IPS DF 6.9 (cell line): ENCODE measurements at places on chromosomes 4 and X.

DNA sequence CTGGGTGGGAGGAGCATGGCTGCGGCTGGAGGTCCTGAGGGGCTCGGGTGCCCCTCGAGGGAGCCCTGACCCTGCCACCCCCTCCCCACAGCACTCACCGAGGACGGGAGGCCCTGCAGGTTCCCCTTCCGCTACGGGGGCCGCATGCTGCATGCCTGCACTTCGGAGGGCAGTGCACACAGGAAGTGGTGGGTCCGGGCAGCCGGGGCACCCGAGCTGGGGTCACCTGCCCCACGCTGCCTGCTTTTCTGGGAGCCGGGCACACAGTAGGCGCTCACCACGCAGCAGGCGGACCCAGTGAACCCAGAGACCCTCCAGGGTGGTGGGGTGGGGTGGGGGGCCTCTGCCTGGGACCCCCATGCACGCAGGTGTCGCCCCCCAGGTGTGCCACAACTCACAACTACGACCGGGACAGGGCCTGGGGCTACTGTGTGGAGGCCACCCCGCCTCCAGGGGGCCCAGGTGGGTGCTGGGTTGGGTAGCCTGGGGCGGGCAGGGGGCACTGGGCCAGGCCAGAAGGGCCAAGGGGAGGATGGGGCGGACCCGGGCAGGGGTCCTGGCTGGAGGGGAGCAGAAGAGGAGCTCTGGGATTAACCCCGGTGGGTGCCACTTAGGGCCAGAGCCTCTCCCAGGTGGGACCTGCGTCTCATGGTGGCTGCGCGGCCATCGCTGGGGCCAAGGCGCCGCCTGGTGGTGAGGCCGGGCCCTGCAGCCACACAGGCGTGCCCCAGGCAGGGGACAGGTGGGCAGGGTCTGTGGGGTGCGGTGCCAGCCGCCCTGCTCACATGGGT lies 1.4 kb downstream of the HGFAC start:
- peak; percentile 25 for DNase-seq

- DNase-seq: no peak
These were observed 73.3 kb downstream of the SOX3 start for GRCh38 chrX:140431521-140431920.

DNA sequence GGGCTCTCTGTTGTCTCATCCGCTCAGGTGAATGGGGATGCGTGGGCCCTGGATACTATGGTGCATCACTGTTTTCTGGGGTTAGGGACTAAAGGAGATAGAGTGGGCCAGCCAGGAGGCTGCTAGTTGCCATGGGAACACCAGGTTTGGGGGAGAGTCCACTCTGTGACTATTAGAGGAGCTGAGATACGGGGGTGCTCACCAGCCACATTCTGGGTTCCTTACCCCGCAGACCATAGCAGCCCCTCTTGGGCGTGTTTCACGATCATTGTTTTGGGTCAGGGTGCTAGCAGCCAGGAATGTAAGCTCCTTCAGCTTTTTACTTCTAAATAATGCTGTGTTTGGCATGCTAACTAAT lies 4.6 kb downstream of the EFNB1 start:
- no peak for DNase-seq

DNA sequence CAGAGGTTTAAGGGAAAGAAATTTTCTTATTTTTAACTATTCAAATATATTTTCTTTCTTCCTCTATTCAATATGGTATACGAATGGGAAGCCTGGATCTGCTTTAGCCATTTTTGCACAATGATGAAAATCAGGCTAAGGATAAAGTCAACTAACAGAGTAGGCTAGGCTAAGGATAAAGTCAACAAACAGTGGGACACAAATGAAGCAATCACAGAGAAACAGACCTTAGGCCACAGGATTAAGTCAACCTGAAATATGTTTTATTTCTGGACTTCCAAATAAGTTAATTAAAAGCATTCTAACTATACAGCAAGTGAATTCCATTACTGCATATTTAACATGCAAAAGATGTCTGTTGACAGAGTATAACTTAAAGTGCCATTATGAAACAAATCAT lies 17.0 kb downstream of the DYNLT3 start:
- no peak for DNase-seq

GRCh38 chr4:138202686-138203085 lies 39.5 kb downstream of the SLC7A11 start:
- DNase-seq: no peak

GRCh38 chr4:174912919-174913543 lies 5.1 kb upstream of the ADAM29 start:
- no peak for DNase-seq

DNA sequence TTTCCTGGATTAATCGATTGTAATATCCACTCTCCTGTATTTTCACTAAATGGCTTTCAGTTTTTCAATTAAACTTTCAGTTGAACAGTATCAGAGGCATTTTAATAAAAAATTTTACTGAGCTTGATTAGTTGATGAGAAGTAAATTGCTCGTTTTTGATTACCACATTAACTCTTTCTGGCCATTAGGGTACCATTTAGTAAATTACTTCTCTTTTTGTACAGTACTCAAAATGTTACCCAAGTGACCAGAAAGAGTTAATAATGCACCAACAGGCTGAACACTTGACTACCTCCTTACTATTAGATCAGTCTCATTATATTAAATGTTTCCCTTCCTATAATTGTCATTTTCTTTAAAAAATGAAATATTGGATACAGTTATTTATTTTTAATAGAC lies 289.2 kb downstream of the TENM3 start:
- no peak for DNase-seq

DNA sequence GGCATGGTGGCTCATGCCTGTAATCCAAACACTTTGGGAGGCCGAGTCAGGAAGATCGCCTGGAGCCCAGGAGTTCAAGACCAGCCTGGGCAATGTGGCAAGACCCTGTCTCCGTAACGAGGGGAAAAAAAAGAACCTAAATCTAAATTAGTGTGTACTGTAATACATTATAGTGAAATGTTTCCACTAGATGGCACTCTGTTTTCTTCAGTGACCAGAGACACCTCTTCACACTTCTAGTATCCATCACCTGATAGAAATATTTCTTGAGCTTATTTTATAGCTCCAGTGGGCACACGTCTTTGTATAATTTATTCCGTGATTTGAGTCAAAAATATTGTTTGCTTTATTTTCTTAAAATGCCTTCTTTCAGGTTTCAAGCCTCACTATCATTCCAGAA lies 600.9 kb upstream of the DIPK2B start:
- DNase-seq: no peak

DNA sequence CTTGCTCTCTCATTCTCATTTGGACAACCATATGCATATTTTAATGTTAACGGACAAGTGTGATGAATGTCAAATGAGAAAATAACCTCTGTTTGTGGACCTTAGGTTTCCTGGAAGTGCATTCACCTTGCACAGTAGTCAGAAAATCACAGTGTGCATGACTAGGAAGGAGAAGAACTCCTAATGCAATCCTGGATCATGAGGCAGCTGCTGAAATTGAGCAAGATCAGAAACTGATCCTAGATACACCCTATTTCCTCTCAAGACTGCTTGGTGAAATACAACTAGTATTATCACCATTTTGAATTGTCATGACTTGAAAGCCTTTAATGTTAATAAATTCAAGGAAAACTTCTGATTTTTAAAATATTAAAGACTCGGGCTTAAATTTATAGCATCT lies 1148.9 kb downstream of the STIM2 start:
- no peak for DNase-seq

- DNase-seq: no peak
These were observed 7.6 kb downstream of the MAD2L1 start for GRCh38 chr4:120059036-120059435.

DNA sequence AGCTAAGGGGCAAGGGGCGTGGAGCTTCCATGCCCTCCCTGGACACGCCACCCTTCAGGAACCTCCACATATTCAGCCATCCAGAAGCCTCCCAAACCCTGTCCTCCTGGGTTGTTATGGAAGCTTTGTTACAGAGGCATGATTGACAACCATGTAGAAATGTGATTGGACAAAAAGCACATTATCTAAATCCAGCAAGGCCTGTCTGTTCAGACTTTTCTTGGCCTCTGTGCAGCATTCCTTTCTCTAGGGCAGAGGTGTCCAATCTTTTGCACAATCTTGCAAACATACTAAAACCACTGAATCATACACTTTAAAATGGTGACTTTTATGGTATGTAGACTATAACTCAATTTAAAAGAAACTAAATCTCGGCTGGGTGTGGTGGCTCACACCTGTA lies 12.7 kb downstream of the STEEP1 start:
- DNase-seq: no peak

GRCh38 chr4:115660465-115660864 lies 547.0 kb upstream of the NDST4 start:
- no peak for DNase-seq

GRCh38 chrX:15576019-15576418 lies 24.7 kb downstream of the ACE2 start:
- DNase-seq: no peak

- no peak for DNase-seq
These were observed 311.7 kb downstream of the FBXW7 start for GRCh38 chr4:152224223-152224622.

- DNase-seq: no peak
These were observed 9.7 kb downstream of the AMMECR1 start for GRCh38 chrX:110308220-110308619.

DNA sequence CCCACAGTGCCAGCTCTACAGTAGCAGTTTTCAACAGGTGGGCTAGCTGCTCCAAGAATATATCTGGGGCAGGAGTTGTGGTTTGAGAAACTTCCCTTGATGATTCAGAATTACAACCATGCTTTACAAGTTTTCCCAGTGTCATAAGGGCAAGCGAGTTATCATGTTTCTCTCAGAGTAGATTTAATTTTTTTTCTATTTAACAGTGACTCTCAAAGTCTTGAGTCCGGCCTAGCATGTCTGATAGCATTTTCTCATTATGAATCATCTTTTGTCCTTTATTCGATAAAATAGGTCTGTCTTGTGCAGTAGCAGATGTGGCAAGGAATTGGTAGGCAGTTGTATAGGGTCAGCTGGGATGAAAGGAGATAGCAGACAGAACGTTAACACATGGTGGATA lies 62.2 kb upstream of the SPANXD start:
- no peak for DNase-seq

GRCh38 chrX:55220119-55220794 lies at the start of gene PAGE5:
Gene PAGE5 (plus strand): TSS chrX:55220346. CDS start chrX:55221383, 1,037 bp downstream.
- no peak for DNase-seq

- DNase-seq: no peak
These were observed 1538.2 kb downstream of the TECRL start for GRCh38 chr4:62871078-62871477.

DNA sequence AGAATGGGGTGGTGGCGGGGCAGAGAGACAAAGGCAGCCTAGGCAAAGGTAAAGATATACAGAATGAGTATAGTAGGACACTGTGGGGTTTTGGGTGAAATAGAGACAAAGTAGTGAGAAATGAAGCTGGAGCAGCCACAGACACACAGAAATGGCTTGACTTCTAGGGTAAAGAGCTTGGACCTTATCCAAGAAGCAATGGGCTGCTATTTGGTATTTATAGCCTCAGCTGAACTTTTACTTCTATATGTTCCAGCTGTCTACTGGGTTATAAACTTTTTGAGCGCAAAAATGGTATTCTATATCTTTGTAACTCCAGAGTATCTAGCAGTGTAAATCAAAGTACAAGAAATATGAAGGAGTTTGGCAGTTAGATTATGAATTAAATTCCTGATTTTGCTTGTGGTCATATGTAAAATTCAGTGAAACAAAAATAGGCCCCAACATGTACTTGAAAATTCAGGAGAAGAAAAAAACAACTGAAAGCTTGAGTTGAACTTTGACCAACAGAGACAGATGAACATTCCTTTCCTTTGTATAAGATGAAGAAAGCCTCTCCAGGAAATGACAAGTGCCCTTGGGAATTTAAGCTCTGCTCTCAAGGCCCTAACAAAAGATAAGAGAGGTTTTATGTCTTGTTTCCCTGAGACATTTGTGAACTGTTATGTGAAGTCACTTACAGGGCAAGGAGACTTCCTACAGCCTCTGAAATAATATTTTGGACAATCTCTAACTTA lies 354.1 kb downstream of the CHIC1 start:
- DNase-seq: no peak

GRCh38 chr4:8182294-8182693 lies 16.8 kb upstream of the SH3TC1 start:
- no peak for DNase-seq

DNA sequence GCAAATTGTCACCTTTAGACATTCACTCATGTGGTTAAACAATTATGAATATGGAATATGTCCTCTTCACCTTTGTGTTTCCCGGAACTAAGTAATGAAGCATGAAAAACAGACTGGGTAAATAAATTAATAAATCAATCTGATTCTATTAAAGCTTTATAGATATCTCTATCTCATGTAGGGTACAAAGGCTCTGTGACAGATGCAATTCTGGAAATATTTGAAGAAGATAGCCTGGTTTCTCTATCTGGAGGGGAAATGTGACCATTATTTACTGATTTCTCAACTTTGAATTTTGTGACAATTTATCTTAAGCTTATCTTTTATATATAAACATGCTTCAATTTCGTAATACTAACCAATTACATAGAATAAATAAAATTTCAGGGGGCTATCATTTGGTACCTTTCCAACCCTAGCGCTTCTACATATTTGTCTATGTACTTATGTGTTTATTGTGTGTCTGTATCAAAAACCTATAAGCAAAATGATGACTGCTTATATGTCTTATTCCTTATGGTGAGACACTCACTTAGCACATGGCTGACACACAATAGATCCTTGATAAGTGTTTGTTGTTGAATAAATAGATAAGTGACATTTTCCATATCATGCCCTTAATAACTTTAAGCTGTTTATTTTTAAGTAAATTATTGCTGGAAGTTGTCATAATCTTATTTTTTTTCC lies 9.9 kb downstream of the CTSO start:
- DNase-seq: no peak

GRCh38 chr4:138398322-138398721 lies 156.2 kb upstream of the SLC7A11 start:
- DNase-seq: peak; percentile 75

DNA sequence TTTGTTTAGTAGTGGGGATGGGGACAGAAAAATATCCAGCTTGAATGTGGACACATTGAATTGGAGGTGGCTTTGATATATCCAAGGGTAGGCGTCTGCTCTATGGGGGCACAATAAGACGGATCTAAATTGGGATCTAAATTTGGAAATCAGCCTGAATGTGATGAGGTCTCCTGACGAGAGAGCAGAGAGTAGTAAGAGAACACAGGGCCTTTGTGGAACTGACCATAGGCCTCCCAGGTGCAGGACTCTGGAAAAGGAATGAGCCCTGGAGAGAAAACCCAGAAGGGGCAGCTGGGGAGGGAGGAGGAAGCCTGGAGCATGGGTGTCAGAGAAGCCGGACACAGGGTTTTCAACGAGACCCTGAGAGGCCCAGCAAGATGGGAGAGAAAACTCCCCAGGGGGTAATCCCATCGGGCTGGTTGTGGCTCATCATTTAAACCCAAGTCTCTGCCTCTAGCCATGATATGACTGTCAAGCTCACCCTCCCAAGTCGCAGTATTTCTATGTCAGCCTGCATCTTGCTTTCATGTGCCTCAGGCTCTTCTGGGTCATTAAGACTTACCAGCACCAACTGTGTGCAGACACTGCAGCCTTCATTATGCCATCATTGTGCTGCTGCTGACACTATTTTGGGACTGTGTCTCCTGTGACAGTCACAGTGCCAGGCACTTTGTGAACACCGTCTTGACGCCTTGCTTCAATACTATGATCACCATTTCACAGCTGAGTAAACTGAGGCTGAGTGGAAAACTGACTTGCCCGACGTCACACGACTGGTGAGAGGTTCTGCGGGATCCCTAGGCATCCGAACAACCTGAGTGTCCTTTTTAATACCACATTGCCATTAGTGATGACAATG lies 57.1 kb downstream of the ANAPC4 start:
- DNase-seq: no peak
